ENCODE measurements at places on chromosomes 11 and 22. TPM values are rescaled to one million over a fixed set of nuclear protein-coding genes. Genes with fewer than 3 reads are reported as not detected.

KRTAP5-10 gene
- total RNA-seq = not detected

TEX54 gene
- not detected for total RNA-seq

MYBPC3 gene
- total RNA-seq = 1.0 TPM

TEAD1 gene
- total RNA-seq = 141 TPM

PIH1D2 gene
- 12.2 TPM for total RNA-seq

RABL2B gene
- 33.1 TPM for total RNA-seq

NUP160 gene
- total RNA-seq = 94.1 TPM

SLC22A12 gene
- not detected for total RNA-seq

RFPL2 gene
- total RNA-seq = not detected

RIMBP3C gene
- 0.40 TPM for total RNA-seq

DNA sequence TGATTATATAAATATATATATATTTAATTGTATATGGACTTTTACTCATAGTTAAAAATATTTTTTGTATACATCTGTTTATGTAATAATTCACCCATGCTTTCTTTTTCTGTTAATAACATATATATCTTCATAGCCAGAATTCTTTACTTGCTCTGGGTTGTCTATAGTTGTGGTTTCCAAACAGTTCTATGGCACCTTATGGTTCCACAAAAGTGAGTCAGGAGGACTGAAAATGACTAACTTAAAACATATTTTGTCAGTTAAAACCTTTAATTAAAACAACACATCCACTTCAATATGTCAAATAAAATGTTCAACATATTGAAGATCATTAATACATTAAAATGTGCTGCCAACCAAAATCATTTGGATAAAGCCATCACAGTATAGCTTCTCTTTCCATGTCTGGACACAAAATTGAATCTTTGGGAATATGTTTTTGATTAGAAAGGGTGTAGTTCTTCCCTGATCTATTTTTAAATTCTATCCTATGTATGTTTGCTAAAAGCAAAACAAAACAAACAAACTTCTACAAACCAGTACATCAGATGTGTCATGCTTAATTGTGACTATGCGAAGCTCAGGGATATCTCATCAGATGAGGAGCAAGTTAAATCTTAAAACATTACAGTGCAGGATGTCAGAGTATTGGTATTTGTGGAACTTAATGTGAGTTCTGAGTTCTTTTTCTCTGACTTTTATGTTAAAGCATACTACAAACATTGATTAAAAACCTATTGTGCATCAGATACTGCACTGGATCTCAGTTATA, 1488.4 kb upstream of the TENM4 start:
- DNase-seq = no peak

DNA sequence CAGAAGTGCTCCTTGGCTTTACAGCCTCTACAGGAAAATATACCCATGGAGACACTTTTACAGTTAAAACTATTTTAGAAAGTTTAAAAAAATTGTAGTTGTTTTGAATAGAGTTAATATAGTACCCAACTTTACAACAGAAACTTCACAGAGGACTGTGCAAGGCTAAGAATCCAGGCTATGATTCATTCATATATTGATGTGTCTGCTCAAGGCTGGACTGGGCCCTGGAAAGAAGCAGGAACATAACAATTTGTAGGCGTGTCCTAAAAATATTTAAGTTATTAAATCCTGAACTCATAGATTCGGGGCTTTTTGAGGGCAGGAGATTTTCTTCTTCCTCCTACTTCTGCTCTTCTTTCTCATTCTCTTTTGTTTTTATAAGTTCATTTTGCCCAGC, 291.5 kb upstream of the CCDC179 start:
- DNase-seq = no peak

DNA sequence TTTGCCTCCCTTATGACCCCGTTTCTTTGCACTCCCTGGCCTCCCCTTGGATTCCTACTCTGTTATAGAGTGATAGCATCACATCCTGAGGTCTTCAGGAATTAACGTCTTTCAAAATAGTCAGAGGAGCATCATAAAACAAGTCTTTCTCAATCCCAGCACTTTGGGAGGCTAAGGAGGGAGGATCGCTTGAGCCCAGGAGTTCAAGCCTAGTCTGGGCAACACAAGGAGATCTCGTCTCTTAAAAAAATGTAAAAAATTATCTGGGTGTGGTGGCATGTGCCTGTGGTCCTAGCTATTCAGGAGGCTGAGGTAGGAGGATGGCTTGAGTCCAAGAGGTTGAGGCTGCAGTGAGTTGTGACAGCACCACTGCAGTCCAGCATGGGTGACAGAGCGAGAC, 68.7 kb upstream of the AMPD3 start:
- no peak for DNase-seq

- no peak for DNase-seq
These were observed 1.1 kb downstream of the RRP8 start for GRCh38 chr11:6602096-6602940.

DNA sequence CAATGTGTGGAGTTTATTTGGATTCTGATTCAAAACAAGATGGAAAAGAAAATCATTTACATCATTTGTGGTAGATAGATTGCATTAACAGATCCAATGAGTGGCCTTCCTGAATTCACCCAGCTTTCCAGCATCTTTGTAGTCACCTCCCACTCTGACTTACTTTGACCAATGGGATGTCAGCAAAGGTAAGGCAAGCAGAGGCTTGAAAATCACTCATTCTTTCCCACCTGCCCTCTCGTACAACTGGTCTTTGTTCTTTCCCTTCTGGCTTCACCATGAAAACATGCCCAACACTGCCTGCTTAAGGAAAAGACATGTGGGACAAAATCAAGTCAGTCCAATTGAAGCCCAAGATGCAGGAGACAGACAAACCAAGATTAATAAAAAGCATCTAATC, 202.1 kb downstream of the TTC28 start:
- DNase-seq = no peak

GRCh38 chr11:32280339-32280738, 155.0 kb downstream of the WT1 start:
- no peak for DNase-seq

DNA sequence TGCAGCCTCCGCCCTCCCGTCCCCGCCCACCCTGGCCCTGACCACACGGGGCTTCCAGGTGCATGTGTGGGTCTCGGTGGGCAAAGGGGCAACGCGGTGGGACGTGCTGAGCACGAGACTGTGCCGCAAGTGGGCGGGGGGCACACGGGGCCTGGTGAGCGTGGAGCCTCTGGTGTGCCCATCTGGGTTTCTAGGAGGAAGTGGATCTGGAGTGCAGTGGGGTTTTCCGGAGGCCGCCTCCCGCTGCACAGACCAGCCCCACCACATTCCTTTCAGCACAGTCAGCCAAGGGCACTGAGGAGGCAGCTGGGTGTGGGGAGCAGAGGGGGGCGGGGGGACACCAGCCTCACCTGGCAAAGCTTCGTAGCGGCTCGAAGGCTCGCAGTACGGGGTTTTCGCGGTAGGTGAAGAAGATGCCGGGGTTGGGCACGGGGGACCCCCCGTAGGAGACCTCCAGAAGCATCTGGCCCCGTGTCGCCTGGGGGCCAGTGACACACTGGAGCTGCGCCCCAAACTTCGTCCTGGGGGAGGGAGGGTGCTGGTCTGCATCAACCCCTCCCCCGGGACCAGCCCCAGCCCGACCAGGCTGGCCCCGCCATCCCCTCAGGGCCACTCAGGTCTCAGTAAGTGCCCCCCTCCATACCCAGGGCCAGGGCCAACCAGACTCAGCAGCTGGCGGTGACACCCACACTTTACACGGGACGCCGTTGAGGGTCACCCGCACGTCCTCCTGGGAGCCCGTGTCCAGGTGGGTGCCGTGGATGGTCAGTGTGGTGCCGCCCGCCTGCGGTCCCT, 12.4 kb upstream of the MAPK11 start:
- peak; percentile 80 for DNase-seq

GRCh38 chr11:130020323-130020722, 17.7 kb upstream of the PRDM10 start:
- DNase-seq = no peak

DNA sequence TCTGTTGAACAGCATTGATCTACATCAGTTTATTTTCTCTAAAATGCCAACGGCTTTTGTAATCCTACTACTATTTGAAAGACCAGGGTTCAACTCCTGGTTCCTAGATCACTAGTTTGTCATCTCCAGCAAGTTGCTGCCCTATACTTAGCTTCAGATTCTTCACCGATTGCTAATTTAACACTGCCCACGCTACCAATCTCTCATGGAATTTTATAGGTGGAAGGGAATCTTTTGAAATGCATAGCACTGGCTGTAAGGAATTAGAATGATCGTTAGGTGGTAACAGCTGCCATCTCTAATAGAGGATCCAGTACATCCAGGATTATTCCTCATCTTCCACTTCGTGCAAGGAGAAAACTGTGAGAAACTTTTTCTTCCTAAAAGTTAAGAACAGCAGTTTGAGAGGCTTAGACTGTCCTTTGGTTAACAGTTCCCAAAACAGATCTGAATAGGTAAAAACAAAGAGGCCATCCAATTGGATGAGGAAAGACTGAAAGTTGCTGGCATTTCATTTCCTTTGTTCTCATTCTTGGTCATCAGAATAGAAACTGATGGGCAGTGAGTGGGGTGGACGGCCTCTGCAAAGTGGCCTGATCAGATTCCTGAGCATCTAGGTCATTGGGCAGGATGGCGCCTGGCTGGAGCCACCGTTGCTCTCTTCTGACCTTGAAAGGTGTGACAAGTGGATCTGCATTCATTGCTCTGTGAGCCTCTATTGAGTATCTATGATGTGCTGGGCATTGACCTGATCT, 236.3 kb upstream of the SORL1-AS1 start:
- no peak for DNase-seq

- no peak for DNase-seq
These were observed 1031.1 kb downstream of the TBC1D22A start for GRCh38 chr22:47793304-47794101.

- no peak for DNase-seq
These were observed 8.7 kb upstream of the EFCAB6 start for GRCh38 chr22:43820651-43821305.

DNA sequence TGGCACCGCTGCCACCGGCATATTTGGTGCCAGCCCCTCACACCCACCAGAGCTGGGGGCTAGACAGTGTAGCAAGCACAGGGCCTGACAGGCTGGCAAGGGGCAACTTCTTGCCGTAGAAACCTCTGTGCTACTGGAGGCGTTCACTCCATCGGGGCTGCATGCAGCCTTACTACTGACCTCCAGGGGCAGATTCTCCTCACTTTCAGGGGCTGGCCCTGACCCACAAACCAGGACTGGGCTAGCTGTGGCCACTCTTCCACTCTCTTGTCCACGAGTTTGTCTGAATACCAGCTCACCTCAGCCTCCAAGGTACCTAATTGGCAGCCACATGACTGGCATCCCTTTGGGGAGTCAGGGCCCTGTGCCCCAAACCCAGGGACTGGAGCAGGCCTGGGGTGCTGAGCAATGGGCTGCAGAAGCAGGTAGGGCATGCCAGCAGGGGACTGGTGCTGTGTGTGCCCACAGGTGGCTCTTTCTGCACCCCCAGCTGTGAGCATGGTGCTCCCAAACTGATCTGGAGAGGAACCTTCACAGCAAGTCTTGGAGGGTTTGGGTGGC, 2.1 kb upstream of the LMO1 start:
- no peak for DNase-seq

DNA sequence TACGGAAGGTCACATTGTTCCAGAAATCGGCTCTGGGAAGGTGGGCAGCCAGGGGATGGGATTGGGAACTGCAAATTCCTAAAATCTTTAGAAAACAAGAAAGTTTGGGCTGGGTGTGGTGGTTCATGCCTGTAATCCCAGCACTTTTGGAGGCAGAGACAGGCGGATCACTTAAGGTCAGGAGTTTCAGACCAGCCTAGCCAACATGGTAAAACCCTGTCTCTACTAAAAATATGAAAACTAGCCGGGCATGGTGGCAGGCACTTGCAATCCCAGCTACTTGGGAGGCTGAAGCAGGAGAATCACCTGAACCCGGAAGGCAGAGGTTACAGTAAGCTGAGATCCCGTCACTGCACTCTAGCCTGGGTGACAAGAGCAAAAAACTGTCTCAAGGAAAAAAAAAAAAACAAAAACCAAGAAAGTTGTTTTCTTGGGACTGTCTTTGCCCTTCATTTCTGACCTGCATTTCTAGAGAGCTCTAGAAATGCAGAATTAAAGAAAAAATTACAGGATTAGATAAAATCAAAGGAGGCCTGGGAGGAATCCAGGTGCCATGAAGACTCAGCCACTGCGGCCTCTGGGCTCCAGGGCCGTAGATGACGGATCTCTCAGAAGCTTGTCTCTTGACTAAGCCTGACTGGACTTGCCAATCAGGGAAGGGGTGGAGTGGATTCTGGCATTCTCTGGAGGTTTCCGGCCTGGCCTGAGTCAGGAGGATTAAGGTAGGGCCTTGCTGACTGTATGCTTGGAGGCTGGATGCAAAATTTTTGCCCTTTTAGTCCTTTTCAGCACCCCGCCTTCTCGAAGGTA, 5.3 kb upstream of the MALAT1 start:
- DNase-seq = peak; percentile 34

DNA sequence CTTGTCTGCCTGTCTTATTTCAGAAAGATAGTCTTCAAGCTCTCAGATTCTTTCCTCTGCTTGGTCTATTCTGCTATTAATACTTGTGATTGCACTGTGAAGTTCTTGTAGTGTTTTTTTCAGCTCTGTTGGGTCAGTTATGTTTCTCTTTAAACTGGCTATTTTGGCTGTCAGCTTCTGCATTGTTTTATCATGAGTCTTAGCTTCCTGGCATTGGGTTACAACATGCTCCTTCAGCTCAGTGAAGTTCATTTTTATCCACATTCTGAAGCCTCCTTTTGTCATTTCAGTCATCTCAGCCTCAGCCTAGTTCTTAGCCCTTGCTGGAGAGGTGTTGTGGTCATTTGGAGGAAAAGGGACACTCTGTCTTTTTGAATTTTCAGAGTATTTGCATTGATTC, 15.5 kb upstream of the DEPDC7 start:
- DNase-seq = no peak

- peak; percentile 79 for DNase-seq
These were observed 133.4 kb downstream of the DBX1 start for GRCh38 chr11:20026629-20027555.

DNA sequence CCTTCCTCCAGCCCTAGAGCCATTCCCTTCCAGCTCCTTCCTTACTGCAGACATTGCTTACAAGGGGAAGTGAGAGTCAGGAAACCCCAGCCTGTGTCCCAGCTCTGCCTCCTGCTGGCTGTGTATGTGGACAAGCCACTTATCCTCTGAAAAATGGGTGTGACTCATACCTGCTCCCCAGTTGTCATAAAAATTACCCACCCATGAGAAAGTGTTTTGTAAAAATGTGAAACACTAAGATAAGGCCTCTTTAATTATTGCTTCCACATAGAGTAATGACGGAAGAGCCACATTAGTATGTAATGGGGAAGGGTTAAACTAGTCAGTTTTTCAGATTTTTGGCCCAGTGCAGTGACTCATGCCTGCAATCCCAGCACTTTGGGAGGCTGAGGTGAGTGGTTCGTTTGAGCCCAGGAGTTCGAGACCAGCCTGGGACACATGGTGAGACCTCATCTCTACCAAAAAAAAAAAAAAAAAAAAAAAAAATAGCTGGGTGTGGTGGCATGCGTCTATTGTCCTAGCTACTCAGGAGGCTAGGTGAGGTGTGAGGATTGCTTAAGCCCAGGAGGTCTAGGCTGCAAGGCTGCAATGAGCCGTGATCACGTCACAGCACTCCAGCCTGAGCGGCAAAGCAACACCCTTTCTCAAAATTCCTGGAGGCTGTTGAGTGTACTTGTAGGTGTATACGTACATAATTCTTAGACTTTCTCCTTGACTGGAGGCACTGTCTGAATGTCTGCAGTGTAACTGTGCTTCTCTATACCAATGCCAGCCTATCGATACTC, 84.9 kb downstream of the CTTN start:
- DNase-seq = peak; percentile 64

All from lung (tissue), 17 donors.